ENCODE measurements at places on chromosomes 7 and 10.

GRCh38 chr7:90320014-90320413, 1.1 kb downstream of the FAM237B start:
- no peak for DNase-seq

GRCh38 chr7:7821517-7821916, 103.1 kb upstream of the RPA3 start:
- DNase-seq: no peak

- DNase-seq: no peak
Observed at GRCh38 chr10:110600487-110601101, 33.1 kb downstream of the SMC3 start.

DNA sequence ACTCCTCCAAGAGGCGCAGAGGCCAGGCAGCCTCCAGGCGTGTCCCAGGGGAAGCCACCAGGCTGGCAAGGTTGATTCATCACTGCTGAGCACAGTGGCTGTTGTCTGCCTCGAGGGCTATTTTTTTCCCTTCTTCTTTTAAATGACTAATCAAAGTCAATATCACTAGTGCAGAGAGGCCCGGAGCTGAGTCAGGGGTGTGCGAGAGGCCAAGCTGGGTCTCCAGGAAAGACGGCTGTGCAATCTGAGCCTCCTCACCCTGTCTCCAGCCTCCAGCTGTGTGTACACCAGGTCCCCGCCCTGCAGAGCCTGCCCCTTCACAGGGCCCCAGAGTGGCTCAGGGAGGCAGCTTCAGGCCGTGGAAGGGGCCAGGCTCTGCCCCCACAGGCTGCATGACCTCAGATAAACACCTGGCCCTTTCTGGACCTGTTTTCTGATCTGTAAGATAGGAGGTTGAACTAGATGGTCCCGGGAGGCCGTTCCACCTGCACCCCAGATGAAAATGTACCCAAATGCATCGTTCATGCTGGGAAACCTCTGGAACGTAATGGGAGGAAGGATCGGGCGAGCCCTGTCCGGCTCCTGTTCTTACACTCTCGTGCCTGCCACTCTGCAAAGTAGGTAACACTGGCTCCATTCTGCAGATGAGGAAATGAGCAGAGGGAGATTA, 3.7 kb downstream of the STX1A start:
- DNase-seq: no peak

- no peak for DNase-seq
Observed at GRCh38 chr7:157853076-157853788, 516.4 kb downstream of the DNAJB6 start.

DNA sequence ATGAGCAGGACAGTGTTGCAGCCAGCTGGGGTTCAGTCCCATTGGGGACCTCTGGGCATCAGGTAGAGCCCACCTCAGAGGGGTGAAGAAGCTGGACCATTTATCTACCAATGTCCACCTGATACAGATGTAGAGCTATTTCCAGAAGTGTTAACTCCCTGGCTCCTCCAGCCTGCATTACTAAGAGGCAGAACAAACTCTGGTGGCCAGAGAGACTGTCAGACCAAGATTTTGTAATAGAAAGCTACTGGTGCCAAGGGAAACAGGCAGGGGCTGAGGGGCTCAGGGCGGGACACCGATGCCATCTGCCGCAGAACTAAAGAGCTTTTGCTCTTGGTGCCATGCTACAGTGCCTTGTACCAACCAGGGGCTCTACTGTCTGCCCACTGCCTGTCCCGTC, 268.2 kb upstream of the HABP2 start:
- DNase-seq: no peak

DNA sequence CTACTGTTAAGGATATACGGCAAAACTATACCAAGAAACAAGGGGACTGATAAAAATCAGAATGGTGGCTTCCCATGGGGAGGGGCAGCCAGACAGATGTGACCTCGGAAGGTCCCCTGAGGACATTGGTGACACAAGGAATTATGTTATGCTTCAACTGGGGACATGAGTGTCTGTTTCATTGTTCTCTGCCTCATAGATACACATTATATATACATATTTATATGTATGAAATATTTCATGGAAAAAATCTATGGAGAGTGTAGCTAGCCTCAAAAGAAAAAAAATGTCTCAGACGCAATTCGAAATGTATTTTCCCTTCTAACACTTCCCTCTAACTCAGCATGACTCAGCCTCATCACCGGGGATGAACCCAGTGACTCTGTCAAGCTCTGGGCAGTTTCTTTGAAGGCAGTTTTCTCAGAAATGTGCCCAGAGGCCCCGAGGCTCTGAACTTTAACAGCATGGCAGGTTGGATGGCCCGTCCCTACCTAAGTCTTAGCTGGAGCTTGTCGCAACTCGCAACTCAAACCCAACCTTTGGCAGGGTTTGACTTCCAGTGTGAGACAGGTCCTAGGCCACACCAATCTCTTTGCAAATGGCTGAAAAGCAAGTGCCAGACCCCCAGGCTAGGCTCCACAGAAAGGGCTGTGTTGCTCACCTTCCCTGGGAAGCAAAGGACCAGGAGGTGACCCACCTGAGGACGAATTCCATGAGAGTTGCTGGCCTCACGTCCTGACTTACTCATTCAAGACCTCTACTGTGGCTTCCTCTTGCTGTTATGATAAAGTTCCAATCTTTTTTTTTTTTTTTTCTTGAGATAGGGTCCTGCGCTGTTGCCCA, 86.9 kb downstream of the CARD11 start:
- no peak for DNase-seq

GRCh38 chr7:12715372-12716133, 28.1 kb downstream of the ARL4A start:
- no peak for DNase-seq

GRCh38 chr7:78073609-78074382, 275.2 kb downstream of the PHTF2 start:
- DNase-seq: no peak

DNA sequence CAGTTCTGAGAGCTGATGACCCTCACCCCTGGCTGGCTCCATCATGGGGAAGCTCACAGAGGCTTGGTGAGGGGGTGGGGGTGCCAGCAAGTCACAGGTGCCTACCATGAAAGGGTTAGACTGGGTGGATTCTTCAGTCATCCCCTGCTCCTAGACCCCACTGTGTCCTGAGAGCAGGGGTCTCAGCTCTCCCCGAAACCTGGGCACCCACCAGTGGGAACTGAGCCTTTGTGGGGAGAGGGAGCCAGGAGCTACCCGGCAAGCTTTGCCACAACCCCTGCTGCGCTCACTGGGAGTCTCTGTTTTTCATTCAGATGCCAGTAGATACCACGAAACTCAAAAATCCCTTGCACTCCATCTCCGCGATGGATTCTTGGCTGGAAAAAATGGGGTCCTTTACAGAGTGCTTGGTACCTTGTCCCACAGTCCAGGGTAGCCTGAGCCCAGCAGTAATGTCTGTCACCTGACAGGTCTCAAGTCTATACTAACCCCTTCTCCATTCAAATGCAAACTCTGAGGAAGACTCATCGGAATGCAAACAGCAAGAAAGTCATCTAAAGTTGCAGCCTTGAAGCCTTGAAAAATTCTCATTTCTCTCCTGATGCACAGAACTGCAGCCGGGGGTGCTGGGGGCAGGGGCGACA, 48.9 kb upstream of the ENO4 start:
- no peak for DNase-seq

- no peak for DNase-seq
Observed at GRCh38 chr10:111265341-111265740, 188.5 kb downstream of the ADRA2A start.

GRCh38 chr7:149736478-149737360, 36.7 kb downstream of the ZNF467 start:
- no peak for DNase-seq

- DNase-seq: no peak
Observed at GRCh38 chr7:51031216-51031615, 248.5 kb upstream of the GRB10 start.

GRCh38 chr10:67785098-67785497, 52.9 kb downstream of the DNAJC12 start:
- no peak for DNase-seq

- DNase-seq: no peak
Observed at GRCh38 chr7:13551503-13551902, 438.0 kb downstream of the ETV1 start.

DNA sequence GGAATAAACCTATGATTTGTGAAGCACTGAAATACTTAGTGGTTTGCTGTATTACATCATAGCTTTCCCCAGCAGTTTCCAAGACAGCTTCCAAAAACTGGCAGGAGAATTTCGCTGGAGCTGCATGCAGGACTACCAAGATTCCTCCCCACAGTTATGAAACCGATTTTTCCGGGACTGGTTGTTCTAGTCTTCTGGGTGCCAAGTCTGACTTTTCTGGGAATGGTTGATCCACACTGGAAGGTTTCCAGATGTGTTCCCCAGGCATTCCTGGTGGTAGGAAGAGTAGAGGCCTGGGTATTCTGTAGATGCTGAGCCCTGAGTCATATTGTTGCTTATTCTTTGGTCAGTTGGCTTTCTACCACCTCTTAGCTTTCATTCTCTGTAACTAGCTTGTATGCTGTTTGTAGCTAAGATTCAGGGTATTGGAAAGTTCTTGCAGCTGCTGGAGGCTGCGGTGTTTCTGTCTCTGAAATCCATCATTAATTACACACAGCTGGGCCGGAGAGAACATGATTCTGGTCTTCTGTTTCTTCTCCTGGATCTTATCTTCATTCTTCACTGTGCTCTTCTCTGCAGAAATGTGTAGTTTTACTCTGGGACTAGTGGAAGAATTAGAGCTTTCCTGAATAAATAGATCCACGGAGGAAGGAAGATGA, 6.3 kb downstream of the ABCC2 start:
- no peak for DNase-seq

DNA sequence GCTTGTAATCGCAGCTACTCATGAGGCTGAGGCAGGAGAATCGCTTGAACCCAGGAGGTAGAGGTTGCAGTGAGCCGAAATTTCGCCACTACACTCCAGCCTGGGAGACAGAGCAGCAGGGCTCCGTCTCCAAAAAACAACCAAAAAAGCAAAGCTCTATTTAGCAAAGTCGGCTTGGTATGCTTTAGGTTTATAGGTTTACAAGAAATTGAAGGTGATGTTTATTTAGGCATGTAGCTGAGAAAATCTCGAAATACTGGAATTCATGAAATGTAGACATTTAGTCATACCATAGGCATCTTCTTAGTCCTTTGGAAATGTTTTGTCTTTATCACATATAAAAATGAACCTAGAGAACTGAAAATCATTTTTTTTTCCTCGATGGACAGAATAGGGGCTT, 453.8 kb upstream of the ANKRD30A start:
- no peak for DNase-seq

DNA sequence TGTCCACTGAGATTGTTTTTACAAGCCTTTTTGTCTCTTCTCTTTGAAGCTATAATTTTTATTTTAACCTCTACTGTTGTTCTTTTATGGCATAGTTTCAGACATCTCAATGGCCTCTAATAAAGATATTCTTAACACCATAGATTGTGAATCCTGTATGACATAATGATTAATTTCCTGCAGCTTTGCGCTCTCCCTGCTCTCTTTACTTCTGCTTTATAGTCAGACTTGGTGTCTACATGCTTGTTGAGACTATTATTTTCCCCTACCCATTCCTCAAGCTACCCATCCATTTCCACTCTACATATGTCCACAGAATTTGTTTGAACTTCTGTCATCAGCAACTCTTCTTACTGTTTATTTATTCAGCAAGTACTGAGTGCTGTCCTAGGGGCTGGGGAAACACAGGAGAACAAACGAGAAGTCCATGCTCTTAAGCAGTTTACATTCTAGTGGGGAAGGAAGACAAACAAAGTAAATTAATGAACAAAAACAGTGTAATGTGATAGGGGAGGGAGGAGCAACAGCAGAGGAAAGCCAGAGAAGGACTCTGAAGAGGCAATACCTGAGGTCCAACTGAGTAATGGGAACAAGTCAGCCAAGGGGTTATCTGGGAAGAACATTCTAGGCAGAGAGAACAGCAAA, 110.1 kb downstream of the CDK14 start:
- no peak for DNase-seq

DNA sequence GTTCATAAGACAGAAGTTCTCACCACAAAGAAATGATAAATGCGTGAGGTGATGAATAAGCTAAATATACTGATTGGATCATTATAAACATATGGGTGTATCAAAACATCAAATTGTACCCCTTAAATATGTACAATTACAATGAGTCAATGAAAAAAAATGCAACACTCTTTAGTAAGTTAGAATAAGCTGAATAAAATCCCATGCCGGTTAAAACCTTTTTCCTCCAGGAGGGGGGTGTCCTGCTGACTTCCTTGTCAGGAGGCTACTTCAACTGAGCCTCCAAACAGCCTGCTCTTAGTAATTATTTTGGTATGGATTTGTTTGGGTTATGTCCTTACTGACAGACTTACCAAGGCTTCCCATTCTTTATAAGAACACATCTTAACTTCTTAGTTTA, 649.1 kb downstream of the INHBA start:
- no peak for DNase-seq

GRCh38 chr7:82839555-82839954, 323.1 kb downstream of the PCLO start:
- DNase-seq: no peak

DNA sequence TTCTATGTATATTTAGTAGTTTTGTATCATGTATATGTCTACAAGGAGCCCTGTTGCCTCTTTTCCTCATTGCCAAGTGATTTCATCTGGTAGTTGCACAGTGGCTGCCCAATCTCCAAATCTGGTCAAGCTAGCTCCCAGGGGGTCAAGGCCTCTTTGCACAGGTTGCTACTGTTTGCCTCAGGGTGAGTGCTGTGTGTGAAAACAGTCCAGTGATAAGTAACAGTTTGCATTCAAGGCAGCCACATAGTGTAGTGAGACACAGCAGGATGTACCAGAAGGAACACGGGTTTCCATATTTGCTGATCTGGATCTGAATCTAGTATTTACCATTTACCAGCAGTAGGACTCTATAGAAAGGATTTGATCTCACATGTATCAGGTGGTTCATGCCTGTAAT, 13.3 kb upstream of the EPC1 start:
- DNase-seq: no peak

- DNase-seq: no peak
Observed at GRCh38 chr7:41629711-41630111, 73.2 kb downstream of the INHBA start.

GRCh38 chr7:25731068-25731845, 420.7 kb upstream of the NFE2L3 start:
- DNase-seq: no peak

GRCh38 chr10:93438613-93439253, 43.4 kb downstream of the MYOF start:
- DNase-seq: no peak

GRCh38 chr10:62096256-62096933, 172.2 kb downstream of the RTKN2 start:
- DNase-seq: no peak

- no peak for DNase-seq
Observed at GRCh38 chr10:26960308-26960707, 99.5 kb upstream of the ABI1 start.

DNA sequence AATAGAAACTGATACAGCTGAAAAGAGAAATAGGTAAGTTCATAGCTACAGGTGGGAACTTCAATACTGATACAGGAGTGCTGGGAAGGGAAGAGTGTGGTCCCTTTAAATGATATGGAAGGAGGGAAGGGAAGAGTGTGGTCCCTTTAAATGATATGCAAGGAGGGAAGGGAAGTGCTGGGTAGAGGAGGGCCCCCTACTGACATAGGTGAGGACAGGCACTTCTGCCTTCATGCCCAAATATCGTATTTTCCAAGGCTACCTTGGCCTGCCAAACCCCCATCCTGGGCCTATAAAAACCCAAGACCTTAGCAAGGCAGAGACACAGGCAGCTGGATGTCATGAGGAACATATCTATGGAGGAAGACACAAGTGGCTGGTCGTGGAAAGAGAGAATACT, 92.3 kb downstream of the MAGI2 start:
- DNase-seq: no peak

Measured in activated T-cell treated with anti-CD3 and anti-CD28 coated beads for 1 hour (primary cell).